ENCODE measurements at places on chromosomes 5 and 9.

GRCh38 chr5:96816411-96816939, 8.7 kb upstream of the ERAP1 start:
- DNase-seq = no peak

- DNase-seq = no peak
Observed at GRCh38 chr5:41527201-41527779, 16.9 kb upstream of the PLCXD3 start.

DNA sequence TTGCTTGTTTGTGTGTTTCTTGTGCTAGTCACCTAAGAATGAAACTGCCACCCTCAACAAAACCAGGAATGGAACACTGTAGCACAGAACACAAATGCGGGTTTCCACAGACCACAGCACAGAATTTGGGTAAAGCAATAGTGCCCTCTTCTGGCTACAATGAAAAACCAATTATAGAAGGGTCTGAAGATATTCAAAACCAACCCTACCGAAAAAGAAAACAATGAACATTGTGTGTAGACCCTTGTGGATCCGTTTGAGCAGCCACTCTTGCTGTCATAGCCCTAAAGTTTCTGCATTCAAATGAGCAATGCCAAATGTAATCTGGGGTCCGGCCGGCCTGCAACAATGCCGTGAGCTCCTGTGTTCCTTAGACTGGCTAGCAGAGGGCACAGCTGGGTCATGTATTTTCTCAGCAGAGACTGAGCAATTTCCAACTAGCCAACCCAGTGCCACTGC, 8.3 kb upstream of the ENC1 start:
- DNase-seq = no peak

DNA sequence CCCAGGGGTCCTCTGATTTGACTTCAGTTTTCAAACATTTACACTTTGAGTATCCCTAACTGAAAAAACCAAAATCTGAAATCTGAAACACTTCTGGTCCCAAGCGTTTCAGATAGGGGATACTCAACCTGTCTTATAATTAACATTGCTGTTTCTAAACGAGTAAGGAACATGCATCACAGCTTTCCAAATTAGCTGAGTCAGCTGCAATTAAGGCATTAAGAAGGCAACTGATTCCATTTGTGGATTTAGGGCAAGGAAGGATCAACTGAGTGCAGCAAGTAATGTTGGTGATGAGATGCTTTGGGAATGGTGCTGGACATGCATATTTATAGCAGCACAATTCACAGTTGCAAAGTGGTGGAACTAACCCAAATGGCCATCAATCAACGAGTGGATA, 168.6 kb downstream of the ACER2 start:
- DNase-seq = no peak

DNA sequence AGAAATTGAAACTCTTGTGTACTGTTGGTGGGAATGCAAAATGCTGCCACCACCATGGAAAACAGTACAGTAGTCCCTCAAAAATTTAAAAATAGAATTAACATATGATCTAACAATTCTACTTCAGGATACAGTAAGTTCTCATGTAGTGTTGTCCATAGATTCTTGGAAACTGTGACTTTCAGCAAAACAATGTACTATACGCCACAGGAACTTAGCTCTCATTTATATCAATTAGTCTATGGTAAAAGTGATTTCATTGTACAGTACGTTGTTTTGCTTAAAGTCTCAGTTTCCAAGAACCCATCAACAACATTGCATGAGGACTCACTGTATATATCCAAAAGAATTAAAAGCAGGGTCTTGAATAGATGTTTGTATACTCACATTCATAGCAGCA, 233.5 kb upstream of the GAS1 start:
- DNase-seq = no peak
